ENCODE measurements at places on chromosomes 4 and X.
A peak's percentile ranks its signal among the peaks of the same experiment; 100 is the strongest.

GRCh38 chrX:31374786-31375185 is 302.9 kb upstream of the FTHL17 start:
- no peaks in the 10 kb centered on the region for H3K4me1 ChIP-seq
- no peak for DNase-seq
- H3K27ac ChIP-seq, result no peak overlapping the region
- H3K27me3 ChIP-seq, result no peaks in the 10 kb centered on the region
- H3K36me3 ChIP-seq, result no peaks in the 10 kb centered on the region
- H3K4me3 ChIP-seq, result no peak overlapping the region

DNA sequence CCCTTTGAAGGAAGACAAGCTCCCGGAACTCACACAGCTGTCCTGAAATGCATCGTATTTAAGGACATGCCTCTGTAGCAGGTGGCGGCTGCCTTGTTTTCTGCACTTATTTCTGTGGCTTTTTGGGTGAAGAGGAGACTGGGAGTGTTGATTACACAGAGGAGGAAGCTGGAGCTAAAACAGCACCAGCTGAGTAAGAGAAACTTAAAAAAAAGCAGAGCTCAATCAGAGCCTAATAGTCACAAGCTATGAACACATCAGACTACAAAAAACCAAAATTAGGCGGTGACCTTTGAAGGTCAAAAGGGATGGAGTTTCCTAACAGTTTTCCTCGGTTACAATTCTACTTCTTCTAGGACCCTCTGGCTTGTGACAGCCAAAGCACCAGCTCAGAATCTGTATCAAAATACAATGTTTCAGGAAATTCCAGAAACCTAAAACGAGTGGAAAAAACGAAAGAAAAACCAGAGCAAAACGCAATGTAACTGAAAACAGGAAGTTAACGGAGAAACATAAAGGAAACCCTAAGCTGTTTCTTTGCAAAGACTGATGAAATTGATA is 13.5 kb downstream of the PRKX start:
- peak overlapping the region; percentile 97 for H3K27ac ChIP-seq
- H3K4me3 ChIP-seq, result peak overlapping the region; percentile 85
- H3K27me3 ChIP-seq, result no peaks in the 10 kb centered on the region
- no peak for DNase-seq
- H3K4me1 ChIP-seq, result peaks cover 31% of the 10 kb centered on the region

DNA sequence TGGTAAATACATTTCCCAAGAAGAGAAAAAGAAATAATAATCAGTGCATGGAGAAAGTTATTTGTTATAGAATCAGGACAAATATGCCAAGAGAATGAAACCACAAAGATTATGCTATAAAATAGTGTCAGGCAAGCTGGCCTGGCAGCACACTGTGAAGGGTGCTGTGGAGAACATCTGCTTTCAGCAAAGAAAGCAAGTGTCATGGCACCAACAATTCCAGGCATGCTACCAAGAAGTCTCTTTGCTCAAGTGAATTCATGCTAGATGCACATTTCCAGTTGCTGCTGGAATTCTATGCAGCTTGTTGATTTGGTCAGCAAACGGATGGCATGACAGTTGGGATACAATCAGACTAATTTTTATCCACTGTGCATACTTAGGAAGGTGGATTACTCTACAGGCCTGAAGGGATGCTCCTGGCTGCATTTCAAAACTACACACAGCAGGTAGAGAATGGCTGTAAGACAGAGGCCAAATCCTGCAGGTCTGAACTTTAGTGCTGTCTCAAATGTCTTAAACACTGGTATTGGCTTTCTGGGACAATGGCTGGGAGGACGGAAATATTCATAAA is 154.6 kb upstream of the FAT1 start:
- H3K4me3 ChIP-seq, result no peak overlapping the region
- no peak overlapping the region for H3K27ac ChIP-seq
- no peak for DNase-seq
- no peaks in the 10 kb centered on the region for H3K27me3 ChIP-seq
- H3K4me1 ChIP-seq, result no peaks in the 10 kb centered on the region

DNA sequence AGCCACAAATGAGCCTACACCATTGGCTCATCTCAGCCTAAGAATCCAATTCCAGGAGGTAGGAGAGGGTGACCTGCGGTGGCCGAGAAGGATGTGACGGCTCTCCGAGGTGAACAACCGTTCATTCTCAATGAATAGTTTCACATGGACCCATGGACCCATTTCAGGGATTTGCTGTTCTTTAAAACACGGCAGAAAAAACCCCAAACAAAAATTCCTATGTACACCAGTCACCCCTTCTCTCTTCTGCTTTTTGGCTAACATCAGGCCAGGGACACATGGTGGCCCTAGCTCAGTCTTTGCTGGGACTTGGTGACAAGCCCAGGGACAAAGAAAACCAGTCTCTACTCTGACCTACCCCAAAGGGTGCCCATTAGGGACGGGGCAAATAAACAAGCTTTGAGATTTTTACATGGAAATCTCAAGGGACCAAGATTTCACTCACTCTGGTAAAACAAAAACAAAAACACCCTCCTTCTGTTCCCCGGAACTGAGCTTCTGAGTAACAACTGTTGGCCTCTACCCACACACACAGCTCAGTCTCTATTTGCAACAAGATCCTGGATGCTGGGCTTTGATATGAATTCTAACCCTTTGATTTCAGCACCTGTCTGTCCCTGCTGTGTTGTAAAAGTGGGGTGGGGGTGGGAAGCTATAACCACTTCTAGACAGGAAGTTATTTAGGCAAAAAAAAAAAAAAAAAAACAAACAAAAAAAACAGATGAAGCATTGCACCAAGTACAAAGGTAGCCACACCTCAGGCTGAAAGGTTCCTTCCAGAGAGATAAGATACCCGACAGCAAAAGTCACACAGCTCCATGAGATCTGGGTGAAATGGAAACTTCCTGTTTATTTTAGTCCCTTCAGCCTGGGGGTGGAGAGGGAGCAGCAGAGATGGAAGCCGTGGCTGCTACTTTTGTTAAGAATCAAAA is 49.0 kb downstream of the DDX3X start:
- no peaks in the 10 kb centered on the region for H3K27me3 ChIP-seq
- peak; percentile 16 for DNase-seq
- peaks cover 10% of the 10 kb centered on the region for H3K4me1 ChIP-seq

GRCh38 chrX:68895341-68895755 is 66.5 kb downstream of the EFNB1 start:
- DNase-seq, result no peak
- no peaks in the 10 kb centered on the region for H3K36me3 ChIP-seq
- H3K4me3 ChIP-seq, result peak overlapping the region; percentile 69
- no peaks in the 10 kb centered on the region for H3K27me3 ChIP-seq

- H3K36me3 ChIP-seq, result peaks cover 2% of the 10 kb centered on the region
- peak overlapping the region; percentile 99 for H3K27ac ChIP-seq
- no peak for DNase-seq
- H3K4me3 ChIP-seq, result peak overlapping the region; percentile 99
- no peaks in the 10 kb centered on the region for H3K27me3 ChIP-seq
These were observed 1.1 kb downstream of the HCFC1 start for GRCh38 chrX:153970357-153971123.

GRCh38 chr4:25677157-25677556 is 21.5 kb downstream of the SLC34A2 start:
- no peak overlapping the region for H3K4me3 ChIP-seq
- no peaks in the 10 kb centered on the region for H3K4me1 ChIP-seq
- H3K27ac ChIP-seq, result no peak overlapping the region
- H3K27me3 ChIP-seq, result peaks cover 9% of the 10 kb centered on the region

DNA sequence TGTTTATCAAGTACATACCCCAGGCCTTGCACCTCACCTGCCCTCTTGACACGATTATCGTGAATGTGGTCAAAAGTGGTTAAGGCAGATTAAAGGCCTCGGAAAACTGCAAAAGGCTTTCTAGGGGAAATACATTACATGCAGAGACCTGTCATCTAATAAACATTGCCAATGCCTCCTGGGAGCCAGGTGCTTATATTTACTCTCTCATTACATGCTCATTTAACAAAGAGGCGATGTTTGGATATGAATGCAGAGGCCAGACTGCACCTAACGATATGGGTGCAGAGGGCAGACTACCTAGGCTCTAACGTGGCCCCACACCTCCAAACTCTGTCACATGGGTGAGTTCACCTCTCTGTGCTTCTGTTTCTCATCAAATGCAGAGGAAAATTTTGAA is 14.5 kb downstream of the CRMP1 start:
- DNase-seq, result no peak
- H3K4me1 ChIP-seq, result no peaks in the 10 kb centered on the region
- no peak overlapping the region for H3K27ac ChIP-seq
- H3K27me3 ChIP-seq, result peaks cover 8% of the 10 kb centered on the region

- H3K4me1 ChIP-seq, result no peaks in the 10 kb centered on the region
- H3K27me3 ChIP-seq, result no peaks in the 10 kb centered on the region
- DNase-seq, result no peak
- no peaks in the 10 kb centered on the region for H3K36me3 ChIP-seq
- H3K27ac ChIP-seq, result no peak overlapping the region
- H3K4me3 ChIP-seq, result no peak overlapping the region
These were observed 580.8 kb upstream of the FTHL17 start for GRCh38 chrX:31652650-31653049.

DNA sequence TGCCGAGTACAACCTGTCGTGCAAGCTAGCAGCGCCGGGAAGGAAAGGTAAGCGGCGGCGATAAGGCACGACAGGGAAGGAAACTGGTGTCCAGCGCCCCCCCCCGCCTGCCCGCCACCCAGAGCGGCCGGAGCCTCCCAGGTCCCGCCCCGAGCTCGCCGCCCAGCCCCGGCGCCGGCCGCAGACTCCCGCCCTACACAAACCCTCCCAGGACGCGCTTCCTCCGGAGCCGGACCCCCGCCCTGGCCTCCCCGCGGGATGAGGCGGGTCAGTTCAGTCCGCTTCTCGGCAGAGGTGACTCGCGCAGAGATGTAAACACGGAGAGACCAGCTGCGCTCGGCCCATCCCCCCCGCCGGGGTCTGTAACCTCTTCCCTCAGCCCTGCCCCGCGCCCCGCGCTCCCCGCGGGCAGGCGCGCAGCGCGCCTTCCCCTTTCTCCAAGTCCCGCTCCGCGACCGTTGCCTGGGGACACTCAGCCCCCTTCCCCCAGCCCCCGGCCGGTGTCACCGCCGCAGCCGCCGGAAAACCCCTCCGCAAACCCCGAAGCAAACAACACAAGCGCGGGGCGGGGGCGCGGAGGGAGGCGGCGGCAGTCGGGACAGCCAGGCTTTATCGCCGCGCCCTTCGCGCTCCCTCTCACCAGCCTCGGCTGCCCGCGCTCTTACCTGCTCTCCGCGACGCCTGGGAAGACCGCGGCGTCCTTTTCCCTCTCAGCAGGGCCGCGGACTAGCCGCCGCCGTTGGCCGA is 543 bp downstream of the ELF2 start:
- H3K4me1 ChIP-seq, result peaks cover 12% of the 10 kb centered on the region
- DNase-seq, result peak; percentile 64
- H3K36me3 ChIP-seq, result no peaks in the 10 kb centered on the region
- no peaks in the 10 kb centered on the region for H3K27me3 ChIP-seq
- H3K27ac ChIP-seq, result peak overlapping the region; percentile 89

GRCh38 chrX:140766024-140766611 is 56.6 kb downstream of the LINC00632 start:
- H3K27ac ChIP-seq, result no peak overlapping the region
- no peaks in the 10 kb centered on the region for H3K36me3 ChIP-seq
- H3K4me1 ChIP-seq, result peaks cover 2% of the 10 kb centered on the region
- H3K4me3 ChIP-seq, result peak overlapping the region; percentile 64
- peaks cover 7% of the 10 kb centered on the region for H3K27me3 ChIP-seq
- no peak for DNase-seq

DNA sequence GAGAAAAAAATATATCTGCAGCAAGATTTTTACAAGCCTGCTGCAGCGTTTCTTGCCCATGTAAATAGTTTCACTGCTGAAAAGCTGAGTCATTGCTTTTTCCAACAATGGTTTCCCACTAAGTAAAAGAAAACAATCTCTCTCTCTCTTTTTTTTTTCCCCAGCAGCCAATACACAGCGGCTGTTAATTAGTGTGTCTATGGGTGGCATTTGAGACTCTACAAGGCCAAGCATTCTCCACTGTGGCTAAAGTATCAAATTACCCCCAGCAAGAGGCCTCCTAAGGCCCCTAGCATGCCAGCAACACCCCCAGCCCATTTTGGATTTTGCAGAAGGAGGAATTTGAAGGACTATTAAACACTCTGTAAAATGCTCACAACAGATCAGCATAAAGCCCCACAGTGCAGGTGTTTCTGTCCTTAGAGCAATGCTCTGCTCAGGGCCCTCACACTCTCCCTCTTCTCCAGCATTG is 837.4 kb downstream of the TRIML1 start:
- H3K36me3 ChIP-seq, result no peaks in the 10 kb centered on the region
- H3K27ac ChIP-seq, result no peak overlapping the region
- no peak overlapping the region for H3K4me3 ChIP-seq
- no peak for DNase-seq
- no peaks in the 10 kb centered on the region for H3K4me1 ChIP-seq

- no peak for DNase-seq
- H3K27me3 ChIP-seq, result peaks cover 16% of the 10 kb centered on the region
- no peak overlapping the region for H3K27ac ChIP-seq
- H3K4me1 ChIP-seq, result no peaks in the 10 kb centered on the region
- H3K4me3 ChIP-seq, result no peak overlapping the region
- no peaks in the 10 kb centered on the region for H3K36me3 ChIP-seq
These were observed 31.3 kb downstream of the SUPT20HL2 start for GRCh38 chrX:24282381-24283126.

DNA sequence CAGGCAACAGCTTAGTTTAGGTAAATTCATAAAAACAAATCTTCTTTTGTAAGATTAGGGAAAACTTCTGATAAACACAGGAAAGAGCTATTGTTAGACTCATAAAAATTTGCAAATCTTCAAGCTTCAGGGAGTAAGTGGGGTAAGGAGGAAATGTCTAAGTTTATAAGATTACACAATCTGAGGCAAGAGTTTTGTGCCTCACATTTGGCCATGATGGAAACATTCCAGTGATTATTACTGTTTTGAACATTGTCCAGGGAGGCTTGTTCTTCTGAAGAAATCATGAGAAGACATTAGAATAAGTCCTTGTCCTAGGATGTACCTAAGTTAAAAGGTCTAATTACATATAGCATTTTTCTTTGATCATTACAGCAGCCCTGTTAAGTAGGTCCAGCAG is 72.8 kb downstream of the MAOB start:
- H3K4me3 ChIP-seq, result no peak overlapping the region
- H3K27me3 ChIP-seq, result no peaks in the 10 kb centered on the region
- H3K27ac ChIP-seq, result no peak overlapping the region
- H3K4me1 ChIP-seq, result peaks cover 4% of the 10 kb centered on the region
- H3K36me3 ChIP-seq, result peaks cover 3% of the 10 kb centered on the region
- DNase-seq, result no peak

DNA sequence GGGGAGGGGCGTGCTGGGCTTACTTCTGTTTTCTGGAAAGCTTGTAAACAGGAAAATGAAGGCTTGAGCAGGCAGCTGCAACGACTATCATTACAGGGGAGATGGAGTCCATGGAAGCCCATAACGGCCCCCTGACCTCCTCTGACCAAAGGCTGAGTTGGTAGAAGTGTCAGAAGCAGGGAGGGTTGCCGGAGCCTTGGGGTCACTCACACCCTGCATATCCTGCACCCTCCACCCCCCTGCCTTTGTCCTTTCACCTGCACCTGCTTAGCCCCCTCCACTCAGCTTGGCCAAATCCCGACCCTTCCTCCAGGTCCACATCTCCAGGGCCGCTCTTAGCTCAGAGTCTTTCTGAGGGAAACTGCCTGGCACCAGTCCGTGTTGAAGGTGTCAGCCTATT is 12.5 kb upstream of the MSX1 start:
- no peak overlapping the region for H3K4me3 ChIP-seq
- H3K36me3 ChIP-seq, result no peaks in the 10 kb centered on the region

GRCh38 chr4:152556283-152556682 is 20.4 kb upstream of the FBXW7 start:
- no peak for DNase-seq
- peak overlapping the region; percentile 60 for H3K27ac ChIP-seq
- H3K36me3 ChIP-seq, result peaks cover 3% of the 10 kb centered on the region
- peaks cover 31% of the 10 kb centered on the region for H3K4me1 ChIP-seq
- H3K27me3 ChIP-seq, result no peaks in the 10 kb centered on the region
